ENCODE measurements at places on chromosomes 11 and 22.

GRCh38 chr11:46611526-46612304 is 5.3 kb downstream of the HARBI1 start:
- no peak for ATAC-seq

DNA sequence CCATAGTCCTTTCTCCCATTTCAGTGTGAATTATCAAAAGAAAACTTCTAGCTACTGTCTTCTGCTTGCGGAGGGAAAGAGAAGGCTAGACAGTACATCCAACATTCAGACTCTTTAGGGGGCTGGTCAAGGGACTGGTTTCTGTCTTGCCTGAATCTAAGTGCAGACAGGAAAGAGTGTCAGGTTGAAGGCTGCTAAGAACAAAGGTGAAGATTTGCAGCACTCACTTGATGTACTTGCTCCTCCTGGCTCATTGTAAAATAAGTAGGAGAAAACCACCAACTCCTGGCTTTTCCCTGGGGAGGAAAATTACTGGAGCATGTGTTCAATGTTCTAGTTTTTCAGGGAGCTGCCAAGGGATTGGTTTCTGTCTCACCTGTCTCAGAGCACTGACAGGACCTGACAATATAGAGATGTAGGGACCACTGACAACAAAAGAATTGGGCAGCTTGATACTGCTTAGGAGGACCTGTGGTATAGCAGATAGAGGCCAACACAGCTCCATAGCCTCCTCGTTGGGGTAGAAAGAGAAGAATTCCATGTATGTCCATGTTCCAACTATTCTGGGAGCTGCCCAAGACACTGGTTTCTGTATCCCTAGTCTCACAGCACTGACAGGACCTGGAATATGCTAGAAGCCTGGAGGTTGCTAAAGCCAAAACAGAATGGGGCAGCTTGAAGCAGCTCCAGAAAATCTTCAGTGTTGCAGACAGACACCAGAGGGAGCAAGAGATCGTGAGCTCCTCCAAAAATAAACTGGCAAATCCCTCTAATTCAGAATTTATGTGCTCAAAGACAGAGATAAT is 39.7 kb upstream of the MMP12 start:
- ATAC-seq = no peak

- ATAC-seq = peak; percentile 50
These were observed 28.5 kb downstream of the CELF1 start for GRCh38 chr11:47524291-47524874.

- no peak for ATAC-seq
These were observed 141.2 kb downstream of the CADM1 start for GRCh38 chr11:115362997-115363396.

- no peak for ATAC-seq
These were observed 29.1 kb downstream of the MAFF start for GRCh38 chr22:38230916-38231315.
